ENCODE measurements at places on chromosomes 4 and X.

DNA sequence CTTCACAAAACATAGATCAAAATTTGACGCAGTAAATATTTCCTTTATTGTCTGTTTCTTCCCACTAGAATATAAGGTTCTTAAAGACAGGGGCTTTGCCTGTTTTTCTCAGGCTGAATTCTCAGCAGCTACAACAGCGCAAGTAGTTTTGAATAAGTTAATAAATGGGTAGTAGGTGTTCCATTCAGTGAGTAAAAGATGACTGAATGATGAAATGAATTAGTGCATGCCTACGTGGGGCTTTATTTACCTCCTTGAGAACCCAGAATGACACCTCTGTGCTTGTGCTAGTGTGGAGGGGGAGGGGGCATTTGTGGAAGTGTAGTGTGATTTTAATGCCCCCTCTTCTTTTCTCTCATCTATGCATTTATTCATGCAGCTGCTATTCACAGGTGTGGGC, 278.9 kb downstream of the FBXW7 start:
- no peak for DNase-seq

DNA sequence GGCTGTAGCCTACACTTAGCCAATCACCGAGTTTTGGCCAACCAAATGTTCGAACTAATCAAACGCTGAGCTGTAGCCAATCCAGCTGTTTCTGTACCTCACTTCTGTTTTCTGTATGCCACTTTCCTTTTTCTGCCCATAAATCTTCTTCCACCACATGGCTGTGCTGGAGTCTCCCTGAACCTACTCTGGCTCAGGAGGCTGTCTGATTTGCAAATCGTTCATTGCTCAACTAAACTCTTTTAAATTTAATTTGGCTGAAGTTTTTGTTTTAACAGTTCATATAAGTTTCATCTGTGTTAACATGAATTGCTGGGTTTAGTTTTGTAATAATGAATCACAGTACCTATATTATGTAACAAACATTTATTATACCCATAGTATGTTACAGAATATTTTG, 160.7 kb upstream of the PCDH7 start:
- DNase-seq = peak; percentile 57

- no peak for DNase-seq
Measured at GRCh38 chrX:107505223-107505622, 55.8 kb downstream of the FRMPD3 start.

- DNase-seq = no peak
Measured at GRCh38 chr4:106615410-106615945, 246.9 kb upstream of the GIMD1 start.

GRCh38 chr4:59655996-59656395, 1544.1 kb upstream of the ADGRL3 start:
- peak; percentile 98 for DNase-seq

GRCh38 chr4:123507376-123507775, 110.8 kb downstream of the SPRY1 start:
- peak; percentile 18 for DNase-seq

- no peak for DNase-seq
Measured at GRCh38 chr4:81675791-81676393, 204.2 kb upstream of the RASGEF1B start.

- DNase-seq = no peak
Measured at GRCh38 chrX:7503251-7503650, 339.7 kb upstream of the VCX start.

- no peak for DNase-seq
Measured at GRCh38 chrX:65610040-65610439, 57.4 kb upstream of the MSN start.

DNA sequence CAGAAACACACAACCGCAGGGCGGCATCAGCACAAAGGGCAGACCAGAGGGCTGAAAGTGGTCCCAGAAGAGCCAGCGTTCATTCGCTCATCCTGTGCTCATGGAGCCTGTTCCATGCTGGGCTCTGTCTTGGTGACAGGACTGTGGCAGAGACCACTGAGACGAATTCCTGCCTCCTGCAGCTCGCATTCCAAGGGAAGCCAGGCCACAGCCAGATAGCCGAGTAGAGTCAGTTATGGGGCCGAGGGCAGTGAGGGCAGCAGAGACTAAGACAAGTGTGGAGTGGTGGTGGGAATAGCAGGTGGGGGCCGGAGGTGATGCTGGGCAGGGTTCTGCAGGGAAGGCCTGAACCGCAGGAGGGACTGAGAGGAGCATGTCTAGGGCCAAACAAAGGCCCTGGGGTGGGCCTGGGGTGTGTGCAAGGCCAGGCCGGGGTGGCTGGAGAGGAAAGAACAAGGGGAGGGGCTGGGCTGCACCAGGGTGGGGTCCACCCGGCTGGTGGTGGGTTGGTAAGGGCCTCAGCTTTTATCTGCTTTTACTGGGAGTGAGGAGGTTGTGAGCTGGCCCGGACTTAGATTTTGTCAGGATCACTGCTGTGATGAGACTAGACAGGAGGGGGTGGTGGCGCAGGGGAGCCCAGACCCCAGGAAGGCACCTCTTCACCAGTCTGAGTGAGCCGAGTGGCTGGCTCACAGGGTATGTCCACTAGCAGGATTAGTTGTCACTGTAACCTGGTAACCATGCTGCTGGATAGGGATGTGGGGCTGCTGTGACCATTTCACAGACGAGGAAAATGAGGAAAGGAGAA, 6.3 kb downstream of the PSAPL1 start:
- DNase-seq = no peak

DNA sequence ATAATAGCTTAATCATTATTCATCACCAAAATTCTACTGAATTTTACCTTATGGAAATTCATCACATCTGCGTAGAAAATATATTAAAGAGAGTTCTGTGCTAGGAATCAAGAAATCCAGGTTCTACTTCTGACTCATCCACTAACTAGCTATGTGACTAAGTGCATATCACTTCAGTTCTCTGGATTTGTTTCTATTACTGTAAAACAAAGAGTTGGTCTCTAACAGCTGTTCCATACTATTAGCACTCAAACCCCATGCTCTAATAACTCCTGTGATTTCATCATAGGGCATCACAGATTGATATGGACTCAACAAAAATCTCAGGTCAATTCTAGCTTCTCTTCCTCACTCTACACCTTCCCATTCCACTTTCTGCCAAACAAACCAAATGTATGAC, 572.0 kb downstream of the INPP4B start:
- peak; percentile 15 for DNase-seq

GRCh38 chr4:2722033-2722432, 34.1 kb downstream of the TNIP2 start:
- no peak for DNase-seq

GRCh38 chr4:38857354-38858096, 908 bp upstream of the TLR6 start:
- no peak for DNase-seq

- no peak for DNase-seq
Measured at GRCh38 chr4:188879598-188879997, 740.4 kb downstream of the TRIML1 start.

DNA sequence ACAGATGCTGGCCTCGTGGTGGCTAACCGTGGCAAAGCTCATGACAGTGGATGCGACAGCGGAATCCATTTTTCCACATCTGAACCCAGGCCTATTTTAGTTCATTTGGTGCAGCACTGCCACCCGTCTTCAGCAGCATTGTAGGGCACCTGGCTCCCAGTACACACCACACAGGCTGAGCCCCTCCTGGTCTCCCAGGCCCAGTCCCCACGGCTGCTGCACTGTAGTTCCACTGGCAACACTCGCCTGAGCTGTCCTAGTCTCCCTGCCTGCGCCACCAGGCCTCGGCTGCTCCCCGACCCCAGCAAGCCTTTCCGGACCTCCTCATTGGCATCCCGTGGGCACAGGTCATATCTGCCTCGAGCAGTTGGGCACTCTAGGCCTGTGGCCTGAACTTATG, 76.2 kb downstream of the MTMR1 start:
- DNase-seq = no peak

DNA sequence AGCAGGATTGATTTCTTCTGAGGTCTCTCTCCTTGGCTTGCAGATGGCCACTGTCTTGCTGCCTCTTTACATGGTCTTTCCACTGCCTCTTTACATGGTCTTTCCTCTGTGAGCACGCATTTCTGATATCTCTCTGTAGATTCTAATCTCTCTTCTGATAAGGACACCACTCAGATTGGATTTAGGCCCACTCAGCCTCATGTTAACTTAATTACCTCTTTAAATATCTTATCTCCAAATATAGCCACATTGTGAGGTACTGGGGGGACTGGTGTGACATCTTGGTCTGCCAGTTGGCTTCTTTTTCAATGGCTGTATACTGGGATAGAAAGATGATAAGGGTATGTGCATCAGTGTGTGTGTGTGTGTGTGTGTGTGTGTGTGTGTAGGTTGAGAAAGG, 153.7 kb downstream of the AWAT2 start:
- no peak for DNase-seq

DNA sequence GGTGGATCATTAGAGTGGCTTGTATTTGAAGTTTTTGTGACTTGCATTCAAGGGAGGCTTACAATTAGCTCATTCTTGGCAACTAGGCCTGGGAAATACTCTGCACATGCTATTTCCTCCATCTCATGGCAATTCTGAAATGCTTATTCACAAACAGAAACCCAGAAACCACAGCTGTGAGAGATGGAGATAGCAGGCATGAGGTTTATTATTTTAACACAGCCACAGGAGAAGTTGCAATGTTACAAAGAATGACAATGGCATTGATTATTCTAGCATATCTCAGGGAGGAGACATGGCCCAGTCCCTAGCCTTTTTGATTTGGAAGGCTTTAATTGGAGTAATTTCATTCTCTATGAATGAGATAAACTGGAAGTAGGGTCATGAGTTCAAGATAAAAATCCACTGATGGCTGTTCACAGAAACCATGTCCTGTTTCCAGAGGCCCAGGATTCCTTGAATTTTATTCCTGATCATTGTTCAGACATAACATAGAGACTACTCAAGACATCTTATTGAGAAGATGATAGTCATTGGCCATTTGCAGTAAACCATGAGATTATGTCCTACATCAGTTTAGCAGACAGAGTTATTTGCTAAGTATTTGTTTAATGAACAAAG, 123.9 kb downstream of the MID1 start:
- peak; percentile 86 for DNase-seq
